ENCODE measurements at places on chromosomes 1 and 21.
A peak's percentile ranks its signal among the peaks of the same experiment; 100 is the strongest.

- DNase-seq, result no peak
Measured at GRCh38 chr1:151292207-151293030, 10.3 kb downstream of the ZNF687 start.

- DNase-seq, result no peak
Measured at GRCh38 chr1:46804926-46805325, 6.1 kb downstream of the CYP4B1 start.

- DNase-seq, result peak; percentile 9
Measured at GRCh38 chr21:37292941-37293340, 25.8 kb upstream of the VPS26C start.

DNA sequence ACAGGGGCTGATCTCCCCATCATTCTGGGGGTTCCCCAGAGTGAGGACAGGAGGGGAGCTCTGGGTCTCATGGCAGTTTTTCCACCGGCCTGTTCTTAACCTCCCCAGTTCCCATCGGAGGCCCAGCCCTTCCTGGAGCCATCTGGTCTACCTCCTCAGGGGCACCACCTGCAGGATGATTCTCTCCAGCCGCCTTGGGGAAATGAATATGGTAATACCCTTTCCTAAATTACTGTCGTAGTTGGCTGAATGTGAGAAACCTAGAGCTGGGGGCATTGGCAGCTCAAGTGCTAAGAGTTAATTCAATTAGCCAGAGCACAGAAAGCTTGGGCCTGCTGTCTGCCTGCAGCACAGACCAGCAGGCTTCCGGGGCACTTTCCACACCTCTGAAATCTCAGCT lies 64.9 kb downstream of the TAS1R2 start:
- DNase-seq, result no peak

GRCh38 chr1:214398490-214398889 lies 117.5 kb downstream of the SMYD2 start:
- no peak for DNase-seq

DNA sequence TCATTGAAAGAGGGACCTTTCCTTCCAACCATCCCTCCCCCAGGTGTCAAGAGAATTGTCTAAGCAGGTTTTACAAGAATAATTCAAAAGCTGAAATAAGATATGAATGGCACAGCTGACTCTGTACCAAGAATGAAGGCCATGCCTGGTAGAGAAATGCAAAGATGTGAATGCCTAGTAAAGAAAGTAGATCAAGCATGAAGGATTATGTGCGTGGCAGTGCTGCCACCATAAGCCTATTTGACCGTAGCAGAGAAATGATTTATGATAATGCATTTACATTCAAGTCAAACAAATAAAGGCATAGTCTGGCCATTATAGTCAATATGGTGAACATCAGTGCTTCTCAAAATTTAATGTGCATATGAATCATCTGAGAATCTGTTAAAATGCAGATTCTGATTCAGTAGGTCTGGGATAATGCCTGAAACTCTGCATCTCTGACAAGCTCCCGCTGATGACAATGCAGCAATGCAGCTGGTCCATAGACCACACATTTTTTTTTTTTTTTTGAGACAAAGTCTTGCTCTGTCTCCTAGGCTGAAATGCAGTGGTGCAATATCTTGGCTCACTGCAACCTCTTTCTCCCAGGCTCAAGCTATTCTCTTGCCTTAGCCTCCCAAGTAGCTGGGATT lies 16.6 kb upstream of the CLCA4 start:
- no peak for DNase-seq

DNA sequence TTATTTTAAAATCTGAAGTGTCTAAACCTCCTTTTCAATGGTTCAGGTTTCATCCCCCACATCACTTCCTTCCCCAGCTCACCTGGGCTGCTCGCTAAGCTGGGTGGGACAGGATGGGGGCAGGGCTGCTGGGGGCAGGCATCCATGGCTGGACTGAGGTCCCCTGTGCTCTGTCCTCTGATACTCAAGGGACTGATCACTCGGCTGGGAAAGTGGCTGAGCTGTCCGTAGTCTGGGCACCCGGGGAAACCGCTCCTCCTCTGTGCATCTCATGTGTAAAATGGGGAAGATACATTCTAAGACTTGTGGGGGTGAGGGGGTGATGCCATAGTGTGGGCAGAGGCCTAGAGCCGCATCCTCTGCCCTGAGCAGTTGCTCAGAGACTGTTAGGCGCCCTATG lies 411.2 kb downstream of the MATN1 start:
- DNase-seq, result no peak

Measured in M059J (cell line).